ENCODE measurements at places on chromosomes 12 and 14.
A peak's percentile ranks its signal among the peaks of the same experiment; 100 is the strongest.

- no peak for DNase-seq
These were observed 4.8 kb downstream of the CKB start for GRCh38 chr14:103517721-103518421.

GRCh38 chr14:30053103-30053502 lies 125.5 kb upstream of the PRKD1 start:
- no peak for DNase-seq

- DNase-seq, result peak; percentile 34
These were observed 12.5 kb upstream of the INF2 start for GRCh38 chr14:104676694-104677511.

DNA sequence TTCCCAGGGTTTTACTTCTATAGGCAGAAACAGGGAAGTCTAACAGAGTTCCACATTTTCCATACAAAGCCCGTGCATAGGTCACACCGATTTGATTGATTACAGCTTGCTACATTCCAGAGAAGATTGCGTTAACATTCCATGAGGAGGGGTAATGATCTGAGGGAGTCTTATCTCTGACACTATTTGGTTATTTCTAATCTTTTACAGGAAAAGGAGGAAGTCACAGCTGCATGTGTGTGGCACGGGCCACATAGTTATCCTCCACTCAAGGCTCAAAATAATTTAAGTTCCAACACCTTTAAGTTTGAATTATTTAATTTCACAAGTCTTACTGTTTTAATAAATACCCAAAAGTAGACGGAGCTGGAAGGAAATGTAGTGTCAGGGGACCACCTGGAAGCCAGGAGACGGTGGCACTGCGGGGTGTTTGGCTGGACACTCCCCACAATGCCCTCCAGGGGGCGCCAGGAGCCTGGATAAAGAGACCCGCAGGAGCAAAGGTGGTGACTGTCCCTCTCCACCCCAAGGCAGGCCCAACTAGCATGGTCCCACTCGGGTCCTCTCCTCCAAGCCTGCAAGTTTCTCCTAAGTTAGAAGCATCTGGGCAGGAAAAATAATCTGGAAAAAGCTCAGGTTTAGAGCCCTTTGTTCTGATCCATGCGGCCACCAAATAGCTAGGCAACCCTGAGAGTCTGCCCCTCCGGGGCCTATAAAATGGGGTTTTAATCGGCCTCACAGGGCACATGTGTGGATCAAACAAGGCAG lies 20.2 kb downstream of the KRT8 start:
- DNase-seq, result peak; percentile 63

DNA sequence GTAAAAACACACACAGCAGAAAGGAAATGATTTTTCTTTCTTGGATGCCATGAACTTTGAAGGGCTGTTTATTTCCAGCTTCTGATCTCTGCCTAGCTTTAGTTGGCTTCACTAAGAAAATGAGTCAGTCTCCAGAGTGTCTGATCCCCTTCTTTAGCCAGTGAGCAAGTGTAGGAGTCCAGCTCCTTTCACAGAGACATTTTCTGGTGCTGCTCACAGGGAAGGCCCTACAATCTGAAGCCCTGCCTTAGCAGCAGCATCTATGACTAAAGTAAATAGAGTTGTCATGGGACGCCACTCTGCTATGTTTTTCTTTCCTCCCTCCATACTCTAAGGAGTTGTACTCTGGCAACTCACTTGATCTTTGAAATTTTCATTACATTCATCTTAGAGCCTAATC lies 103.5 kb downstream of the RPAP3 start:
- peak; percentile 15 for DNase-seq

Measured in fibroblast of skin of right biceps (primary cell).